Subcutaneous preadipocyte (primary cell): ENCODE measurements at places on chromosomes 13 and 19. TPM values are rescaled to one million over a fixed set of nuclear protein-coding genes. Genes with fewer than 3 reads are reported as not detected.

Gene IGLON5
- total RNA-seq = not detected in 2 replicates

Gene ABCA7
- total RNA-seq = 4.0 and 4.3 TPM in 2 replicates

Gene SPC24
- total RNA-seq = 90.8 and 92.5 TPM in 2 replicates

Gene CYP4F2
- total RNA-seq = not detected in 2 replicates

Gene ACP5
- total RNA-seq = 0.20 and 0.37 TPM in 2 replicates

Gene ZNF223
- 2.0 and 2.2 TPM in 2 replicates for total RNA-seq

Gene FXYD7
- total RNA-seq = not detected in 2 replicates

Gene FAAP24
- 2.2 and 3.7 TPM in 2 replicates for total RNA-seq

Gene LYPD3
- total RNA-seq = not detected in 2 replicates

Gene IGSF23
- not detected in 2 replicates for total RNA-seq

Gene N4BP2L1
- 0.98 and 1.5 TPM in 2 replicates for total RNA-seq

Gene SPTBN4
- total RNA-seq = 0.37 and 0.39 TPM in 2 replicates

Gene SIGLEC5
- not detected in 2 replicates for total RNA-seq

Gene SEMA6B
- 0.37 TPM in 1 of 2 replicates, not detected in the other for total RNA-seq

Gene ZNF415
- 2.2 and 3.7 TPM in 2 replicates for total RNA-seq

Gene ATP1A3
- total RNA-seq = under 0.01 TPM in 1 of 2 replicates, not detected in the other

Gene SLC25A42
- 4.0 and 4.9 TPM in 2 replicates for total RNA-seq
